Brain (organoid and tissue), 16 donors: ENCODE measurements at places on chromosomes 6 and 20.
A peak's percentile ranks its signal among the peaks of the same experiment; 100 is the strongest.

- DNase-seq: no peak
Observed at GRCh38 chr6:91387290-91388059, 800.6 kb upstream of the MAP3K7 start.

- DNase-seq: no peak
Observed at GRCh38 chr6:30163918-30164654, 740 bp downstream of the TRIM15 start.

GRCh38 chr6:154371281-154371680, 14.7 kb upstream of the IPCEF1 start:
- DNase-seq: peak; percentile 40

DNA sequence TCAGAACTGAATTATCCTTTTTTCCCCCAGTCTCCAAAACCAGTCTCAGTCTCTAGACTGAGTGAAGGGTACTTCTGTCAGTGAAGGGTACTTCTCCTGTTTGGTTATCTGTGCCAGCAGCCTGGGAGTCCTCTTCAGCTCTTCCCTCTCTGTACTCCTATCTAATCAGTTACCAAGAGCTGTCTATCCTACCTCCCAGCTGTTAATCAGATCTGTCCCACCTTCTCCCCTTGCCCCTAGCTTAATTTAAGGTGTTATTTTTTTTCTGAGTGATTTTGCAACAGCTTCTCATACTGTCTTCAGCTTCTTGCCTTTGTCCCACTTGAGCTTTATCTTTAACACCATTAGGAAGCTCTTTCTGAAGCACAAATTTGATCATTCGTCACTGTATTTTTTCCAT, 491.9 kb upstream of the SOX4 start:
- DNase-seq: no peak

DNA sequence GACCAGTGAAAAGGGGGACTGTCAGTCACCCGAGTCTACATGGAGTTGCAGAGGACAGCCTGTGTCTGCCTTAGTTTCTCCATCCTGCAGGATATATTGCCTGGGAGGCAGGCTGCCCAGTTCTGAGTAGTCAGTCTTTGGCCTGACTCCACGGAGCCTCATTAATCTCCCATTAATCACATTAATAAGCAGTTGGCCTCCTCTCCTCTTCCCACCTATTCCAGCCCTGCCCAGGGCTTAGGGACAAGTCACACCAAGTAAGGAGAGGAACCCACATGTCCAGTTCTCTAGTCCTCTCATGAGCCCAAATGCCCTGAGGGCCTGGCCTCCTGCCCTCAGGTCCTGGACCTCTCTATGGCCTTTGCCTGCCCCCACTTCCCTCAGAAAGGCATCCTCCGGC, 1.3 kb upstream of the MUCL3 start:
- DNase-seq: no peak

DNA sequence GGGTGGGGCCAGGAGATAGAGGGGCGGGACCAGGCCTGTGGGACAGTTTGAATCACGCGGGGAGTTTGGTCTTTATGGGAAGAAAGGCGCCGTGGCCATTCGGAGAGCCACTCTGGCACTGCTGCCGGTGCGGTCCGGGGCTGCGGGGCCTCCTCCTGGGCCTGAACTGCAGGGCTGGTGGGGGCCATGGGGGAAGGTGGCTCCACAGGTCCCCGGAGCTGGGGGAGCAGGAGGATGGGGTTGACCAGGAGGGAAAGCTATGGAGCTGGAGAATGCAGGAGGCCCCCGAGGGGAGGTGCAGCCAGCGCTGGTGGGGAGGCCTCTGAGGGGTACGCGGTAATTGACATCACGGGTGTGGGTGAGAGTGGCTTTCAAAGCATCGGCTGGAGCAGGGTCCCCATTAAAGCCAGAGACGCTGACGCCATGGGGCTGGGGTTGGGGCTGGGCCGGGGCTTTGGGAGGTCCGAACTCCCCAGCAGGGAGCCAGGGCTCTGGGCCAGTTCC, 1.8 kb upstream of the BHLHE23 start:
- no peak for DNase-seq

DNA sequence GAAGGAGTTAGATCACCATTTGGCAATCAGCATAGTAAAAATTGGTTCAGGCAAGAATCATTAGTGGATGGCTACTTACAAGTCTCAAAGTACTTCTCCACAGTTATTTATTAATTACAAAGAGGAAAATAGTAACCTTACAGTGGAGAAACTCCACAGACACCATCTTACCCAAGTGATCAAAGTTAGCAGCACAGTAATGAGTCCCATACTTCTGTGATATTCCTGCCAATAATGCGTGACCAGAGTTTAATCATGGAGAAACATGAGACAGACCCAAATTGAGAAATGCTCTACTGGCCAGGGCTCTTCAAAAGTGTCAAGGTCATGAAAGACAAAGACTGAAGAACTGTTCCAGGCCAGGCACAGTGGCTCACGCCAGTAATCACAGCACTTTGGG, 9.5 kb downstream of the TBC1D7 start:
- DNase-seq: no peak

- DNase-seq: no peak
Observed at GRCh38 chr20:25008388-25009217, 16.1 kb upstream of the APMAP start.

GRCh38 chr6:53302678-53303360, 45.9 kb downstream of the ELOVL5 start:
- DNase-seq: no peak

DNA sequence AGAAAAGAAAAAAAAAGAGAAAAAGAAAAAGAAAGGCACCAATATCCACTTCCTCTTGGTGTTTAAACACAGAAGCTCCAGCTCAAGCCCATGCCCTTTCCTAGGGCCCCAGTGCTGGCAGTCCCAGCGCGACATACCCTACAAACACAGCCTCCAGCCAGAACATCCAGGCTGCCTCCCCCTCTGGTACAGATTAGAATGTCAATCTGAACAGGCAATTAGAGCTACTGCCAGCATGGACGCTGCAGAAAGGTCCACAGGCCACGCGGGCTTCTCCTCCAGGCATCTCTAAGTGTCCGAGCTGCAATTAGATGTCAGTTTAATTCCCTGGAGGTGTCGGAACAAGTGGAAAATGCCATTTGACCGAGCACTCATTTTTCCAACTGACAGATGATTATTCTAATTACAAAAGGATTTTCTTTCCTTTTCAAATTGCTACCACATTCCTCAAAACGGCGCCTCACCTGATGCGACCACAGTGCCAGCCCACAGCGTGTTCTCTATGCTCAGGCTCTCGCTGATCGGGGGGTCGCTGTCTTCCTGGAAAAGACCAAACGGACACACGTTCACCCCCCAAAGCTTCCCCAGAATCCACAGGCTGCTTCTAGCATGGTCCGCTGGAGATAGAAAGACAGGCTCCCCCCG, 79.5 kb downstream of the ATP9A start:
- DNase-seq: no peak

GRCh38 chr6:136706430-136706829, 85.8 kb downstream of the MAP3K5 start:
- DNase-seq: peak; percentile 57

GRCh38 chr6:4363656-4364055, 228.3 kb upstream of the ECI2 start:
- DNase-seq: no peak

DNA sequence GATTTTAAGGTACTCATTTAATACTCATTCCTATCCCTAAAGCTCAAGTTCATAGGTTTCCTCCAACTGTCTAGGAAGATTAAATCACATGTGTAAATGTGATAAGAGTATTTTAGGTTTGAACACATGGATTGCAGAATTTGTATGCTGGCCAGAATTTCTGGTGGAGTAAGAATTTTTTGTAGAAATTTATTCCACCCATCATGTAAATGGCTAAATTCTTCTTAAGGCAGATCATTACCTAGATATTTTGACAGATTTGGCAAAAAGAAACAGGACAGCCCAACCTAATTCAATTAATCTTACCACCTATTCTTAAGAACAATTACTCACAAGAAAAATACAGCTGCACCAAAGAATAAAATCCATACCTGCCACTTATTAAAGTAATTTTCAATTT, 261.6 kb downstream of the GRIK2 start:
- DNase-seq: no peak

- DNase-seq: no peak
Observed at GRCh38 chr6:83436674-83437073, 5.8 kb upstream of the ME1 start.

- DNase-seq: no peak
Observed at GRCh38 chr6:167978607-167979006, 18.9 kb upstream of the KIF25 start.

GRCh38 chr6:11139051-11139960, 27.8 kb upstream of the ERVFRD-1 start:
- no peak for DNase-seq

DNA sequence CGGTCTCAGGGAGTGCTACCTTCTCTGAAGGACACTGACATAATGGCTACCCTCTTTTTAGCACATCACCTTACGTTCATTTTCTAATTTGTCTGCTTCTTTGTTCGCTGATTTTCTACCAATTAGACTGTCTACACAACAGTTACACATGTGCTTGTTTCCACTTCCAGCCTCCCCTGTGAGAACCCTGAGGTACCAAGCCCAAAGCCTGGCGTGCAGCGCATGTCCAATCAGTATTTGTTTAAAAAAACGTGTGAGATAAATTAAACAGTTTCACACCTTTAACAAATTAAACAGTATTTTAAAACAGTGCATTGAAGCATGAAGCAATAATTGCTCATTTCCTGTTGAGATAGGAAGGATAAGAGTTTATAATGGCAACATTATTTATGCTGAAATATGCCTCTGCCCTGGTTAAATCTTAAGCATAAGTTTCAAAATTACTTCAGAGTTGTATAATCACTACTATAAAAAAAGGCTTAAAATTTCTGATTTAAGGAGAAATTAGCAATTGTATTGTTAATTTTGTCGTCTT, 88.9 kb downstream of the MAP3K5 start:
- peak; percentile 57 for DNase-seq
